Amygdala (tissue), 56 donors: ENCODE measurements at places on chromosomes 12 and 14.
A peak's percentile ranks its signal among the peaks of the same experiment; 100 is the strongest.

DNA sequence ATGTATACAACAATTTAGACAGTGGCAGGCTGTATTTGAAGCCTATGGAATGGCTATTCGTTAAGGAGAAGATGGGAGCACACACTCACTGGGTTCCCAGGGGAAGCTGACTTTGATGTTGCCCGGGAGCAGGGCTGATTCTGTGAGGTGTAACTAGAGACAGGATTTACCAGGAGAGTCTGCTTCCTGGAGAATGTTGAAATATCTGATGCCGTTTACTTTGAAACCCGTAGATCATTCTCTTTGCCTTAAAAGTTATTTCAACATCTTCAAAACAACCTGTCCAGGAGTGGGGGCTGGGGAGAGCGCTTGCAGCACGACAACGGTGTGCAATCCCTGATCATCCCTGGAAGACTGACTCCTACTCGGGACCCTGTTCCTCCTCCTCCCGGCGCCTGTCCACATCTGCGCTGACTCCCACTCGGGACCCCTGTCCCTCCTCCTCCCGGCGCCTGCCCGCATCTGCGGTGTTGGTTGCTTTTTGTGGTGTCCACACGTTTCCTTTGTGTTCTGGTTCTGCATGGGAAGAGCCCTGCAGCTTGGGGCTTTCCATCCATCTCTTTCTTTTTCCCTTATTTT is 72.6 kb downstream of the AACS start:
- no peak for DNase-seq

GRCh38 chr12:693934-694533 is 30.8 kb upstream of the NINJ2 start:
- DNase-seq = no peak

DNA sequence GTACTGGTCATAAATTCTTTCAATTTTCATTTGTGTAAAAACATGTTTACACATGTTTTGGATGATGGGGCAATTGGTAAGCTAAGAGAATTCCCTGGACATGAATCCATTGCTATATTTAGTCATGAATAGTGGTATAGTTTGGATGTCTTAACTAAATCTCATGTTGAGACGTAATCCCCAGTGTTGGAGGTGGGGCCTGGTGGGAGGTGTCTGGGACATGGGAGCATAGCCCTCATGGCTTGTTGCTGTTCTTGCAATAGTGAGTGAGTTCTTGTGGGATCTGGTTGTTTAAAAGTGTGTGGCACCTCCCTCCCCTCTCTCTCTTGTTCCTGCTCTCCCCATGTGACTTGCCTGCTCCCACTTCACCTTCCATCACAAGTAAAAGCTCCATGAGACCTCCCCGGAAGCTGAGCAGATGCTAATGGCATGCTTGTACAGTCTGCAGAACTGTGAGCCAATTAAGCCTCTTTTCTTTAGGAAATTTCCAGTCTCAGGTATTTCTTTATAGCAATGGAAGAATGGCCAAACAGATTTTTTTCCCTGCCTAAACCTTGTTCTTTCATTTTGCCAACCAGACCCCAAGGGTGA is 33.6 kb downstream of the CTSG start:
- no peak for DNase-seq

GRCh38 chr14:101184572-101184971 is 281.1 kb upstream of the RTL1 start:
- no peak for DNase-seq

GRCh38 chr12:58034311-58034710 is 92.9 kb downstream of the ATP23 start:
- no peak for DNase-seq

DNA sequence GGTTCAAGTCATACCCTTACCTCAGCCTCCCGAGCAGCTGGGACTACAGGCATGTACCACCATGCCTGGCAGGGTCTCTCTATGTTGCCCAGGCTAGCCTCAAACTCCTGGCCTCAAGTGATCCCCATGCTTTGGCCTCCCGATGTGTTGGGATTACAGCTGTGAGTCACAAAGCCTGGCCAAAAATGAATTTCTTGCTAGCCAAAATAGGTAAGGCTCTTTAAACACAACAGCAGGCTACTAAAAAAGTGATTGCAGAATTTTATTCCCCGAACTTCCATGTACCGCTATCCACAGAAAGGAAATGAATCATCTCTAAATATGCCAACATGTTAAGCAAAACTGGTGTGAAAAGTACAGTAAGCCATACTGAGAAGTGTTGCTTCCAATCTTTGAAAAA is 50.6 kb downstream of the WDHD1 start:
- DNase-seq = no peak

DNA sequence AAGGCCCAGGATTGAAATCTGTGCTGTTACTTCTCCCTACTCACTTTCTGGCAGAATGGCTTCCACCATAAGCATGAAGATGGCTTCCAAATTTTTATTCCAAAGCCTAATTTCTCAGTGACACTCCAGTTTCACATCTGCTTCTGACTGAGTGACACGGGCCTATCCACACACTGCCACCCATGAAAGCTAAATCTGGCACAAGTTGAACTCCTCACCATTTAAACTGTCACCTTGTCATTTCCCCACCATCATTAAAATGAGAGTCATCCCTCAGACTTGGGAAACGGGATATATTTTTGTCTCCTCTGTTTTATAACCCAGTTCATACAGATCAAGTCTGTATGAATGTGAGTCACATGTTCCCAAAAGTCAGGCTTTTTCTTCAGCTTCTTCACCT is 77.1 kb downstream of the MGST1 start:
- DNase-seq = no peak

DNA sequence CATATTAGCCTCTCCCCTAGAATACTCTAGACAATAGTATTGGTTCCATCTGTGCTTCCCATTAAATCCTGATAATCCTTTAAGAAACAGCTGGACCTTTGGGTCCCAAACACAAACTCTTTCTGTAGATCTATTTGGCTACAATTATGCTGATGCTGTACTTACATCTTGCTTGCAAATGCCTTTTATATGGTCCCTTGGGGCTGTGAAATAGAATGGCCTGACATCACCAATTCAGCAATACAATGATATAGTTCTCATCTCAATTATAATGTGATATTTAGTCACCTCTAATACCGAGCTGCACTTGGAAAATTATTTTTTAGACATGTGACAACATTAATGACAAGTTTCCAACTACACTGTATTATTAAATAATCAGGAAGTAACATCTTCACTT is 261.5 kb downstream of the SOX5 start:
- no peak for DNase-seq

DNA sequence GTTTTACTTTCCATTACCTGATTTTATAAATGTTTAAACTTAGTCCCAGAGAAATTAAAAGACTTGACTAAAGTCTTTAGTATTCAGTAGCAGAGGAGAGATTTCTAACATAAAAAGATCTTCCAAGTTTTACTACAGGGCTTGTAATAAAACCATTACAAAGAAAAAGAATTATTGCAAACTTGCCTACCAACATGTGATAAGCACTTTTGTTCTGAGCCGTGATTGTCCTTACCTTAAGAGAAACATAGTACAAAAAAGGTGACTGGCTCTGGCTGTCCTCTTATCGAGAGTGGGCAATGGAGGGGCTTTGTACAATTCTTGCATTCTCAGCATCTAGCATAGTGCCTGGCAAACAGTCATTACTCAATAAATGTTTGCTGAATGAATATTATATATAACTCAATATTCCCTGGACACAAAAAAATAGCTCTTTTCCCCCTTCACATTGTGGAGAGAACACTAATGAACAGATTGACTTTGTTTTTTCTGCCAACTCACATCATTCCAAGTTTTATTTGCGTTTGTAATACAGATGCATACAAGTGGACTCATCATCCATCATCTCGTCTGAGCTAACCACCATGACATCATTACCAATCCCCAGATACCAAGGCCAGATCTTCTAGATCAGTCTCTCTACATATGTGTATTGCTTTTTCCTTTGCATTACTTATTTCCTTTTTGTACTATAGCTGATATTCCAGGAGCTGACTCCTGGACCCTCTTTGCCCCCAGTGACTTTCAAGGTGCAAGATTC is 192.8 kb upstream of the EEA1 start:
- no peak for DNase-seq

- no peak for DNase-seq
Measured at GRCh38 chr12:100448656-100449055, 25.0 kb upstream of the NR1H4 start.

DNA sequence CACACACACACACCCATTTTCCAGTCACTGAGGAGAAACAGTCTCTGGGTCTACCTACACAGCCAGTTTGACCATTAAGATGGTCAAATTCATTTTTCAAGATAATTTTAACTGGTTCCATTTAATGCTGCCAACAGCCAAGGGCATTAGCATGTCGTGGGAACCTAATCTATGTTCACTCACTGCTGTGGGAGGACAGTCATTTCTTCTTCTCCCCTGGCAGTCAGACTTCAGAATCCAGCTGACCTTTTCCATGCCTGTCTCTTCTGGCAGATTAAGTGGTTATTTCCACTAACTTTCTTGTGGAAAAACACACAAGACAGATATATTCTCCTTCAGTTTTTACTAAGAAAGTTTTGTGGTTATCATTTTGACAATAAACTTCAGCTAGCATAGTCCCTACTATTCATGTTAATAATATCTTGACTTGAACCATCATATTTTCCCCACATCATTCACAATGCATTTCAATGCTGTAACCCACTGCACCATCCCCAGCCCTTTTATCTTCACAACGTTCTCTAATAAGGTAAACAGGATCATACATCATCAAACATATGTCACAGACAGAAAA is 82.2 kb downstream of the DAD1 start:
- no peak for DNase-seq

- DNase-seq = no peak
Measured at GRCh38 chr12:115758183-115758582, 519.3 kb downstream of the MED13L start.

- no peak for DNase-seq
Measured at GRCh38 chr12:84135586-84136279, 776.9 kb downstream of the SLC6A15 start.

GRCh38 chr12:110281549-110282299 is 677 bp downstream of the ATP2A2 start:
- peak; percentile 63 for DNase-seq

GRCh38 chr12:128830505-128830893 is 6.7 kb upstream of the SLC15A4 start:
- no peak for DNase-seq

DNA sequence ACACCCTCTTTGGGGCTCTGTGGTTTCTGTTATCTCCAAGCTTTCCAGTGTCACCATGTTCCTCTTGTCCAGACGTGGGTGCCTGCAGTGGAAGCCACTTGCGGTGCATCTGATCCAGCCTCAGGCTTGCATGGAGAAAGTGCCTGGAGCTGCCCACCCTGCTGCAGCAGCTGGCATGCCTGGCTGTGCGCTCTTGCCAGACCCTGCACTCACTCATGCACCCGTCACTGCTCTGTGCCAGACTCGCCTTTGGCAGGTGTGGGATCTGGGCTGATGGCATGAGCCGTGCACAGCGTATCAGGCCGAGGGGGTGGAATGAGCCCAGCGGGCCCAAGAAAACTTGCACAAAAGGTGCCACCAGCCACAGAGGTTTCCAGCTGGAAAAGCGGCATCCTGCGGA is 105.1 kb downstream of the MNAT1 start:
- DNase-seq = no peak

- no peak for DNase-seq
Measured at GRCh38 chr14:73591690-73592449, at the start of gene ACOT4. ACOT4 (plus strand) TSS chr14:73591873; CDS start chr14:73591960, 87 bp downstream.

GRCh38 chr12:124088217-124088907 is 115.3 kb downstream of the ZNF664 start:
- no peak for DNase-seq

- no peak for DNase-seq
Measured at GRCh38 chr12:13030541-13031291, 13.5 kb upstream of the FAM234B start.

- DNase-seq = no peak
Measured at GRCh38 chr14:89164168-89165073, 252.6 kb downstream of the FOXN3 start.

DNA sequence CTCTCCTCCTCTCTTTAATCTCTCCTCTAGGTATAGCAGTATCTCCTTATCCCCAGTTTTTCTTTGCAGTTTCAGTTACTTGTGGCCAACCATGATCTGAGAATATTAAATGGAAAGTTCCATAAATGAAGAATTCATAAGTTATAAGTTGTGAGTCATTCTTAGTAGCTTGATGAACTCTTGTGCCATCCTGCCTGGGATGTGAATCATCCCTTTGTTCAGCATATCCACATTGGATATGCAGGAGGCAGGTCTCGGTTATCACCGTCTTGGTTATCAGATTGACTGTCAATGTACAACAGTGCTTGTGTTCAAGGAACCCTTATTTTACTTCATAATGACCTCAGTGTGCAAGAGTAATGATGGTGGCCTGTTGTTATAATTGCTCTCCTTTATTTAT is 134.0 kb downstream of the TMEM117 start:
- no peak for DNase-seq

DNA sequence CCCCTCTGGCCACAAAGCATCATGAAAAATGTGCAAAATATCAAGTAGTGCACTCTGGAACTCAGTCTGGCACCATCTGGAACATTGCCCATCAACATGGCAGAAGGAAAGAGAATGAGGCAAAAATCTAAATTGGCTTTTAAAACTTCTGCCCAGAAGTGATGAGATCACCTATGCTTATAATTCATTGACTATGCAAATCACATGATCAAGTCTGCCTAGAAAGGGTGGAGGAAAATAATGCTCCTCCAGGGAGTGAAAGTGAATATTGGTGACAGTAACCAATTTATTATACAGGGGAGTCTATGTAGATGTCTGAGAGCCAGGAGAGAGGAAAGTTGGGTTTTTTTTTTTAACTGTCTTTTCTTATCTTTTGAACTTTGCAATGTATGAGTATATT is 73.3 kb upstream of the HIF1A start:
- no peak for DNase-seq

GRCh38 chr12:87051621-87052020 is 795.4 kb upstream of the MGAT4C start:
- DNase-seq = no peak

GRCh38 chr12:69601962-69602685 is 8.6 kb downstream of the LRRC10 start:
- DNase-seq = no peak
